ENCODE measurements at places on chromosomes 2 and 18. TPM values are rescaled to one million over a fixed set of nuclear protein-coding genes. Genes with fewer than 3 reads are reported as not detected.

GRCh38 chr2:234025891-234026401, 24.6 kb upstream of the SPP2 start:
- DNase-seq, result peak; percentile 33

DNA sequence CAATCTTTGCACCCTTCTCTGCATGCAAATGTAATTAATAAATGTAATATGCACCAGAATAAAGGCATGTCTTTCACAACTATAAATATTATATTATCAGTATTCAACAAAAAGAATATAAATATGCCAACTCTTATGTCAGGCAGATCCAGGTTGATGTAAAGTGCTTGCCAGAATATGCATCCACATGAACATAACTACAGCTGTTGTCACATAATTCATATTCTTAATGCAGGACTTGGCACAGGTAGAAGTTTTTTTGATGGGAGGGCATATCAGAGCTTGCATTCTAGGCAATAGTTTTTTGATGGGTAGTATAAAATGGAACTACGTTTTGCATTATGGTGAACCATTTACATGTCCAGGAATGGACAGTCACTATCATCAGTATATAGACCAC, 544.3 kb downstream of the ZNF804A start:
- no peak for DNase-seq

GRCh38 chr2:151790689-151791088, 37.5 kb downstream of the ARL5A start:
- no peak for DNase-seq

DNA sequence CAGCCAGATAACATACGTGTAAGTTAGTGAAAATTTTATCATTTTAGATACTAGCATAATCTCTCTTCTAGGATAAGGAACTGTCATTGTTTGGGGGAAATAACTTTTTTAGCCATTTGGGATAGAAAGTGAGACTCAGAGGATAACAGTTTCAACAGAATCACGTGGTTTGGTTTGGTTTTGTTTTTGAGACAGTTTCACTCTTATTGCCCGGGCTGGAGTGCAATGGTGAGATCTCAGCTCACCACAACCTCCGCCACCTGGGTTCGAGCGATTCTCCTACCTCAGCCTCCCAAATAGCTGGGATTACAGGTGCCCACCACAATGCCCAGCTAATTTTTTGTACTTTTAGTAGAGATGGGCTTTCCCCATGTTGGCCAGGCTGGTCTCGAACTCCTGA, 323.2 kb upstream of the MEIS1 start:
- DNase-seq, result no peak

DNA sequence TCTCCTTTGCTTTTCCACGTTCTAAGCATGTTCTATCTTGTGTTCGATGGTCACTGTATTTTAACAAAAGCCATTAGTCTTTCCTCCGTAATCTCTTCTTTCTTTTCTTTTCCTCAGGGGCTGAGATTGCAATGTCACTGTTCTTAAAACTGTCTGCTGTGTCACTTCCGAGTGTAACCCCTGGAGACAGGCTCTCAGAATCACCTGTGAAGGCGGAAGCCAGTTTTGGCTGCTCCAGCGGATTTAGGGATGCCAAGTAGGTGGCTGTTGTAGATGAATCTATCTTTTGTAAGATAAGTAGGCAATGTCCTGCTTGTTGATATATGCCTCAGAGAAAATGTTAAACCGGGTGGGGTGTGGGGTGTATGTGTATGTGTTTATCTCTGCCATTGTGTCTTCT, 94.7 kb upstream of the L3MBTL4 start:
- no peak for DNase-seq

- no peak for DNase-seq
Observed at GRCh38 chr2:71637736-71638135, 184.4 kb downstream of the DYSF start.

DNA sequence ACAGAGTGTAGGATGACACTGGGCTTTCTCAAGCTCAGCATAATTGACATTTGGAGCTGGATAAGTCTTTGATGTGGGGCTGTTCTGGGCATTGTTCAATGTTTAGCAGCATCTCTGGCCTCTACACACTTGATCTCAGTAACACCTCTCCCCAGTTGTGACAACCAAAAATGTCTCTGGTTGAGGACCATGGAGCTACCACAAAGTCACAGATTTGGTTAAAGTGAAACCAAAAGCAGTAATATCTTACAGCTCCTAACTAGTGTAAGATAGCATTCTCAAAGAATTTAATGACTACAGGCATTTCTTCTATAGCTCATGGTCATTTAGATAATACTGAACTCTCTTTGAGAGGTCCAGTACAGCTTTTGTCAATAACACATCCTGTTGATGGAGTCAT, 23.4 kb upstream of the PAX3 start:
- DNase-seq, result no peak

GRCh38 chr2:60496475-60496874, 57.0 kb downstream of the BCL11A start:
- DNase-seq, result no peak

- peak; percentile 90 for DNase-seq
Observed at GRCh38 chr2:238947920-238948710, 100.2 kb downstream of the TWIST2 start.

- no peak for DNase-seq
Observed at GRCh38 chr18:62651276-62652056, 63.9 kb upstream of the PHLPP1 start.

- no peak for DNase-seq
Observed at GRCh38 chr2:36497570-36498163, 100.3 kb downstream of the FEZ2 start.

GRCh38 chr18:9741793-9742523, 33.9 kb downstream of the RAB31 start:
- peak; percentile 80 for DNase-seq

DNA sequence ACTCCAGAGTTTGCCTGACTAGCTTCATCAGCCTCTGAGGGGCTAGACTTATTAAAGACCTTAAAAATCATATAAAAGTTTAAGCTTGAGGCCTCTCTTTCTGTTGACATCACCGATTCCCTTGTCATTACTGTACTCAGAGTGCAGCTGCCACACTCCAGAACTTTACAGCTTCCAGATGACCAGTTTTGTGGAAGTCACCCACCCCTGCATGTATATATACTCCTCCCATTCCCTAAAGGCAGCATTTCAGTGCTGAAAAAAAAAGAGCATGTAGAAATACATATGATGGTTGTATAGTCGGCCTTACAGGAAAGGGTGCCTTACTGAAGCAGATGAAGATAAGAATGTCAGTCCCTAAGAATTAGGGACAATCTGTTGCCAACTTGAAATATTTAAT, 117.3 kb downstream of the FEZ2 start:
- no peak for DNase-seq

DNA sequence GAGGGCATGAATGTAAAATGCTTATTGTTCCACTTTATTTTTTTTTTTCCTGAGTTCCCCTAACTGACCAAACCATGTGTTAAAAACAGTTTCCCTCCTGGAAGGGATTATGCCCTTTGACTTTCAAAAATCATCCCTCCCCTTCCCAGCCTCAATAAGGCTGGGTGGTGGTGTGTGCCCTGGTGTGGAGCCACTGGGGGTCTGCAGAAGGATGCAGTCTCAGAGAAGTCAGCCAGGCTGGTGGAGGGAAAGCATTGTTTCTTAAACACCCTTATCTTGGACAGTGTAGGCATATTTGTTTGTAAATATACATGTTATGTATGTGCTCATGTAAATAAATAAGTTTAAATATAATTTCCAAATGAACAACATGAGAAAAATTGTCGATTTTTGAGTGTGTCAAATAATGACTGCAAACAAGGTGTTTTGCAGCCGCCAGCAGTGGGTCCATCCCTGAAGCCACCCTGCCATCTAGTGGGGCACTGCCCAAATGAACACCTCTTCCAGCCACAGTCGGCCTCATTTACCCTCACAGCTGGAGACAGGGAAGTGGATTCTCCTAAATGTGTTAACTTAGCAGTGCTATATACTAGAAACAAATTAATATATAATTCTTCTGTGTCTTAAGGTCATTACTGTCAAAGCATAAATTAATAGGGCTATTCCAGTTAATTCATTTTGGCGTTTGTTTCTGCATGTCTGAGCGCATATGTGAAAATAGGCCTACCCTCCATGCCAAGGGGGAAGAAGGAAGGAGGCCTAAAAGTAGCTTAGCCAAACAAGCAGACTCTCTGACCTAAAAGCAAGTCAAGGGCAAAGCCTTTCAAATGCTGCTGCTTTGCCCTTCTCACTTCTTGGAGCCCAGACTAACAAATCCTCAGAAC, 209.6 kb upstream of the PIK3C3 start:
- DNase-seq, result no peak

GRCh38 chr2:65487404-65487803, 55.0 kb upstream of the SPRED2 start:
- DNase-seq, result no peak

DNA sequence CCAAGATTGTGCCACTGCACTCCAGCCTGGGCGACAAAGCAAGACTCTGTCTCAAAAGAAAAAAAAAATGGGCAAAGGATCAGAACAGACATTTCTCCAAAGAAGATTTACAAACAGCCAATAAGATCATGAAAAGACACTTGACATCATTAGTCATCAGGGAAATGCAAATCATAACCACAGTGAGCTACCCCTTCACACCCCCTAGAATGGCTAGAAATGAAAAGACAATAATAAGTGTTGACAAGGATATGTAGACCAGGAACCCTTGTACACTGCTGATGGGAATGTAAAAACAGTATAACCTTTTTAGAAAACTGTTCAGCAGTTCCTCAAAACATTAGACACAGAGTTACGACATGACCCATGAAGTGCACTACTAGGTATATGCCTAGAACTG, 18.4 kb upstream of the MTERF4 start:
- DNase-seq, result no peak

- no peak for DNase-seq
Observed at GRCh38 chr2:8918412-8918811, 81.0 kb upstream of the KIDINS220 start.

DNA sequence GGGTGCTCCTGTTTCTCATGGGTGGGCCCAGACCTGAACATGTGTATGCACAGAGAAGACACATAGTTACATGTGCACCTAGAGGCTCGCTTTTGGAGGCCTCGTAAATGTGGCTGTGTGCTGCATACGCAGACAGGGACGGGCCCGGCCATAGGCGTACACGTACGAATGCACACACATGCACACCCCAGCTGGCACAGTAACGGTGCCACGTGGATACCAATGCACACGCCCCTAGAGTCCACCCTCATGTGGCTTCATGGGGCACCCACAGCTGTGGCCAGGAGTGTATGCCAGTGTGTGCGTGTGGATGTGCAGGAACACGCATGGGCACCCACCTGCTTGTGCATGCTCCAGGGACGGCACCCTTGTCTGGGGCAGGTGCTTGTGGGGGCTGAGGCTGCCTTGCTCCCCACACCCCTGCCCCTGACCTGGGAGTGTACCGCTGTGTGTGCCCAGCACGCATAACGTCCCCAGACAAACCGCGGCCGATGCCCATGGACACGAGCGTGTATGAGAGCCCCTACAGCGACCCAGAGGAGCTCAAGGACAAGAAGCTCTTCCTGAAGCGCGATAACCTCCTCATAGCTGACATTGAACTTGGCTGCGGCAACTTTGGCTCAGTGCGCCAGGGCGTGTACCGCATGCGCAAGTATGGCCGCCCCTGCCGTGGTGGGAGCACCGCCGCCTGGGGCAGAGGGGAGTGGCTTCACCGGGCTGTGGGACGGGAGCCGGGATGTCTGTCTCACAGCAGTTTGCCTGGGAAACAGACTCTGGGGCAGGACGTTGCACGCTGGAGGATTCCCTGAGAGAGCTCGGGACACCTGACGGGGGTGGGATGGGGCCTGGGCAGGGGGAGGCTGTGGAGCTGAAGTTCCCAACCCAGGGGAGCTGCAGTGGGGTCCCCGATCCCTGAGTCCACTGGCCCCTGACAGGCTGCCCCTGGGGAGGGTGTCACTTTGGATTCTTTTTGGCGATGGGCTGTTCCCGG, 21.0 kb downstream of the ZAP70 start:
- no peak for DNase-seq

DNA sequence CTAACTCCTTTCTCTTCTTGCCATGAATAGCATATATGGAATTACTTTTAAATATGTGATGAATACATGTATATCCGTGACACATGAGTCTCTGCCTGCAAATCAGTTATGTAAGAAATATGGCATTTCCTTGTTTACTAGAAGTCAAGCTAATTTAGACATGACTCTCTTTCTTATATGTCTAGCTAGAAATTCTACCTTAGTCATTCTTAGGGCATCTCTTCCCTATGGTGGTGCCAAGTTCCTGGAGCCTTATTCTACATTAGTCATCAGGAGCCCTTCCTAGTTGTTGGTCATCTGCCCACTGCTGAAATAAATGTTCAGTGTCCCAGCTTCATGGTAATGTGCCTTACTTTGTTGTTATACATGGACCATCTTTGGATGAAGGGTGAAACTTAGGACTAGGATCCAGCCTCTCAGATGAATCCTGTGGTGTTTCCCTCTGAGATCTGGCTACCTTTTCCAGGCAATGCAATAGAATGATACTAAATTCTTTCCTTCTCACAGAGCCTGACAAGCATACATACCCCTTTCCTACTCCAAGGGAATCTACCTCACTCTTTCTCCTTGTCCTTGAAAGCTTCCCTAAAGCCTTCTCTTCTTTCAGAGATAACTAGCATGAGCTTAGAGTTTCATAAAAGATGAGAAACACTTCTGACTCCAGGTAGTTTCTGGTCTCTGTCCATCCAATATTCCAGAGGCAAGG, 415.3 kb upstream of the VWC2L start:
- DNase-seq, result no peak

DNA sequence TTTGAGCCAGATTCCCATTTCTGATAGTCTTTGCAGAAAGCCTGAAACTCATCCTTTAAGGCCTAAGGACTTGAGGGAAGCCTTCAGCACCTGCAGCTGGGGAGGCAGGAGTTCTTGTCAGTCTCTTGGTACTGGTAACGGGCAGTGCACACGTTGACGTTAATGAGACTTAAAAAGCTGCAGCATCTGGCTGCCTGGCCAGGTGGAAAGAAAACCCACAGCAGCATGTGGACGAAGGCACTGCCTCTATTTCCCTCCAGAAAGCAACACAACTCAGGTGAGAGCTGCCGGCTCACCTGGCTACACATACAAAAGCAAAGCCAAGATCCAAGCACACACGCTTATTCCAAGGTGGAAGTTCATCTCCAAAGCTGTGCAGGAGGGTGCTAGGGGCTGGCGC, 178.8 kb downstream of the ANAPC1 start:
- no peak for DNase-seq

GRCh38 chr2:238930216-238930615, 82.3 kb downstream of the TWIST2 start:
- DNase-seq, result no peak

- DNase-seq, result no peak
Observed at GRCh38 chr2:143497726-143498125, 368.5 kb downstream of the ARHGAP15 start.

AQP12A gene
- total RNA-seq, result not detected

KIAA2012 gene
- total RNA-seq, result not detected

SRD5A2 gene
- not detected for total RNA-seq

IL36A gene
- not detected for total RNA-seq

SLC14A1 gene
- 7.5 TPM for total RNA-seq

PNKD gene
- 36.4 TPM for total RNA-seq

TANK gene
- 39.7 TPM for total RNA-seq

HEATR5B gene
- total RNA-seq, result 18.5 TPM

CPO gene
- not detected for total RNA-seq

C2orf66 gene
- total RNA-seq, result not detected

GALR1 gene
- not detected for total RNA-seq

CLEC4F gene
- not detected for total RNA-seq

ABHD1 gene
- total RNA-seq, result not detected

CYRIA gene
- 0.80 TPM for total RNA-seq

SERPINB12 gene
- not detected for total RNA-seq

SERPINB2 gene
- total RNA-seq, result 18.1 TPM

GBX2 gene
- 8.0 TPM for total RNA-seq

COL4A3 gene
- not detected for total RNA-seq

SCN9A gene
- total RNA-seq, result 0.54 TPM

SIGLEC15 gene
- 12.1 TPM for total RNA-seq

MYOM1 gene
- total RNA-seq, result not detected

COPS9 gene
- 169 TPM for total RNA-seq
